ENCODE measurements at places on chromosomes 13 and 19. TPM values are rescaled to one million over a fixed set of nuclear protein-coding genes. Genes with fewer than 3 reads are reported as not detected.

MEF2B gene
- total RNA-seq, result 0.42 TPM

GRCh38 chr13:23098161-23098907 is 82.4 kb upstream of the SGCG start:
- DNase-seq, result no peak

- no peak for DNase-seq
These were observed 4.1 kb downstream of the IRS2 start for GRCh38 chr13:109782066-109782822.

NLRP9 gene
- total RNA-seq, result not detected

- no peak for DNase-seq
These were observed 57.9 kb upstream of the VSTM2B start for GRCh38 chr19:29467824-29468401.

Data from thymus (tissue), 14 donors.